ENCODE measurements at places on chromosomes 4 and X. TPM values are rescaled to one million over a fixed set of nuclear protein-coding genes. Genes with fewer than 3 reads are reported as not detected.

Gene APEX2
- total RNA-seq: 14.9 TPM

Gene XG
- total RNA-seq: 0.29 TPM

Gene ZGRF1
- total RNA-seq: 1.3 TPM

Gene TBC1D9
- total RNA-seq: 4.6 TPM

Gene SPATA18
- 1.2 TPM for total RNA-seq

Gene ETDA
- total RNA-seq: not detected

Gene DNAAF6
- not detected for total RNA-seq

Gene AR
- total RNA-seq: 7.3 TPM

Gene MAGEA4
- not detected for total RNA-seq

Gene IL2RG
- total RNA-seq: 0.93 TPM

Gene KLHL4
- total RNA-seq: 0.25 TPM

Gene TBX22
- total RNA-seq: not detected
